ENCODE measurements at places on chromosomes 5 and 9. TPM values are rescaled to one million over a fixed set of nuclear protein-coding genes. Genes with fewer than 3 reads are reported as not detected.

Gene PLPP7
- total RNA-seq = 3.4 TPM

Gene TMEM171
- total RNA-seq = 1.0 TPM

Gene CDH9
- total RNA-seq = 0.73 TPM

Gene OR1J2
- not detected for total RNA-seq

DNA sequence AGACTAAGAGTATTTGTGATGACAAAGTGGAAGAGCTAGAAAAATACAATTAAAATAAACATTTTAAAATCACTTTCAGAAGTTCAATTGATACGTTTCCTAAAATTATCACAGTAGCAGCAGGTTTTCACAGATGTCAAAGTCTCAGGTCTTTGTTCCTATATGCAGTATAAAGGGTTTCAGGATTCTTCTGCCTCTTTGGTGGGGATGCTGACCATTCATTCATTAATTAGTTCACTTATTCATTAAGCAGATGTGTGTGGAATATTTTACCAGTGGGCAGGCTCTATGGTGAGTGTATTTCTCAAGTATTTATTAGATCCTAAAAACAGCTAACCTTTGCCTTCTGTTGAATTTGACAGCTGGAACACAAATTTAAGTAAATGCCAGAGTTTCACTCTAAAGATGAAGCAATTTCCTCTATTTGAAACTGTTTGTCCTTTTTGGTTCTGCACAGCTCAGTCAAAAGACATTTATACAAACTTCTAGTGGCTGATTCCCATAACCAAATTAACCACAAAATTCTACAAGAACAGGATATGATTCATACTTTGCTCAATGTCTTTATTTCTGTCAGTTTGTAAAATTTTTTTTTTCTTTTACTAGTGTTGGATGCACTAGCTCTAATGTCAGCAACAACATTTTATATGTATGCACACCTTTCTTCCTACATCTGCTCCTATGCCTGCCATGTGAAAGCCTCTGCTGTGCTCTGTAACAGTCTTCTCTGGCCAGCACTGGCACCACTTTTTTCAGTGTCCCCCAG is 75.9 kb upstream of the PRR16 start:
- DNase-seq = no peak

DNA sequence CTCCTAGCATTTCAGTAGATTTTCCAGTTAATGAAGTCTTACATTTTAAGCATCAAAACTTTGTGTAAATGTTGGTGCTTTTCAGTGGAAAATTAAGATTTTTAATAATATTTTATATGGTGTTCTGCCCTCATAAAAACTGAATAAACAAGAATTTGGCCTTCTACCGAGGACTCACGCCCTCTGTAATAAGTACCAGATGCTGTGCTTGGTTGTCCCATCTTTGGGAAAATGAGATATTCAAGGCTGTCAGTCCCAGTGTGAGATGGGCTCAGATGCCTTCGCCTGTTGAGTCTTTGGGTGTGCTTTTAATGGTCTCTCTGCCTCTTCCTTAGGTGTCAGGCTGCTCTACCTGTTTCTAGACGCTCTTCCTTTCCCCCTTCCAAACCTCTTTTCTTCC is 28.7 kb downstream of the GALNT12 start:
- DNase-seq = no peak

DNA sequence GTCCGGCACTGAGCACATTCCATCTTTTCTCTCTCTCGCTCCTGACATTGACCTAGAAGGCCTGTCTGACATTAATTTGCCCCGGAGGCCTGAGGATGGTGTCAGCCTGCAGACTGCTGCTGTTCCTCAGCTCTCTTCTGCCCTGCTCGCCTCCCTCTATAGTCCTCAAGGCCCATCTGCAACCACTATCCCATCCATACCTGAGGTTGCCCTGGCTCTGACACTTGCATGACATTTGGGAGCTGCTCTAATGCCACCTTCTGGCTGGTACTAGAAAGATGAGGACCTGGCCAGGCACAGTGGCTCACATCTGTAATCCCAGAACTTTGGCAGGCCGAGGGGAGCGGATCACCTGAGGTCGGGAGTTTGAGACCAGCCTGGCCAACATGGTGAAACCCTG is 38.6 kb upstream of the GGTA1 start:
- no peak for DNase-seq

- peak; percentile 72 for DNase-seq
Measured at GRCh38 chr9:96020792-96021550, 145.5 kb downstream of the ERCC6L2 start.

All from H1 (cell line).